ENCODE measurements at places on chromosomes 4 and X.
A peak's percentile ranks its signal among the peaks of the same experiment; 100 is the strongest.

GRCh38 chr4:156870131-156870530, 101.5 kb downstream of the PDGFC start:
- DNase-seq: no peak

GRCh38 chr4:107693132-107693531, 26.9 kb downstream of the PAPSS1 start:
- DNase-seq: no peak

GRCh38 chr4:19686456-19686855, 565.2 kb upstream of the SLIT2 start:
- no peak for DNase-seq

GRCh38 chr4:43855283-43855682, 593.3 kb downstream of the KCTD8 start:
- no peak for DNase-seq

DNA sequence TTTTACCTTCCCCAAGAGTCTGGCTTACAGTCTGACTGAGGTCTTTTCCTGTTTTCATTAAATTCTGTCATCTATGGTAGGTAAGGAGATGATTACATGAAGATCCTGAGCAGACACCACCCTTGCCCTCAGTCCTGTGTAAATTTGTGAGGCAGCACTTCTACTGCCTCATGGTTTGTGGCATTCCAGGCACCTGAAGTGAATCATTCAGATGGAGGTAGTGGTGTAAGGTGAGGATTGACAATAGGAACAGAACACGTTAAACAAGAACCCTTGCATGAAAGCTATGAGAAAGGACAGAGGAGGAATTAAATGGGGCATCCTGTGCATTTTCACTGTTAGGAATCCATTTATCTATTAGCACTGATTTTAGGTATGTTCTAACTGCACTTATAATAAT, 618.6 kb downstream of the TLL1 start:
- DNase-seq: no peak

DNA sequence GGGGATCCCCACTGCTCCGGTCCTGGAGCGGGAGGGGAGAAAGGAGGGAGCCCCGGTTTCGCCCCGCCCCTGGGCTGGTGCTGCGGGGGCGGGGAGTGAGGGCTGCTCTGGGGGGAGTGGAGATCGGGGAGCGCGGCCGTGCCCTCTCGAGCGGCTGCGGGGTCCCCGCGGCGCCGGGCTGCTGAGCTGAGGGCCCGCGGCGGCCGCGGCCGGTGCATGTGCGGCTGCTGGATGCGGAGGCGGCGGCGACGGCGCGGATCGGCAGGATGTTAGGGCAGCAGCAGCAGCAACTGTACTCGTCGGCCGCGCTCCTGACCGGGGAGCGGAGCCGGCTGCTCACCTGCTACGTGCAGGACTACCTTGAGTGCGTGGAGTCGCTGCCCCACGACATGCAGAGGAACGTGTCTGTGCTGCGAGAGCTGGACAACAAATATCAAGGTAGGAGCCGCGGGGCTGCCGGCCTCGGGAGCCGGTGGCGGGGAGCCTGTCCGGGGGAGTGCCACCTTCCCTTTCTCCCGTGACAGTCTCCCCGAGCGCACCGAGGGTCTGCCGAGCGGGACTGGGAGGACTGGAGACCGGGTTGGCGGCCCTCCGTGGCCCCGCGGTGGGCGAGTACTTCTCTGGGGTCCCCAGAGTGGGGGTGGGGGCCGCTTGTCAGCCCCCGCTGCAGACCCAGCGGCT, at the start of gene ING2:
ING2 (plus strand) TSS at position 129 of the 681 bp plus-strand sequence; CDS start at position 267, 138 bp downstream.
- DNase-seq: peak; percentile 96

GRCh38 chrX:22912616-22913015, 87.1 kb upstream of the DDX53 start:
- no peak for DNase-seq

DNA sequence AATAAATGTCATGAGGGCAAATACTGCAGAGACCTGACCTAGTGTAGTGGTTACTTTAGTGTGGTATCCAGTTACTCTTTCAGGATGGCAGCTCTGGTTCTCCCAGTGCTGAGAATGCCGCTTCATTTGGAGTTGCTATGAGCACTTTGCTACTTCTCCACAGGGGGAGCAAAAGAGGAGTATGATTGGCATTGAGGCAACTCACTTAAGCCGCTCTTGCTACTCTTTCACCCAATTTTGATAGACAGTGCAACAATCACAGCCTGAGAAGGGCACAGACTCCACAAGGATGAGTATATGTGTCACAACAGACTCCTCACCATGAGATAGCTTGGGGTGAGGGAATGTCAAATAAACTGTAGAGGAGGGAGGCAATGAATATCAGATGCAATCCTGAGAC, 81.2 kb downstream of the NPY1R start:
- no peak for DNase-seq

- peak; percentile 82 for DNase-seq
Observed at GRCh38 chrX:110412971-110413726, 54.5 kb downstream of the RTL9 start.

- no peak for DNase-seq
Observed at GRCh38 chrX:52979993-52980392, 21.7 kb upstream of the FAM156A start.

DNA sequence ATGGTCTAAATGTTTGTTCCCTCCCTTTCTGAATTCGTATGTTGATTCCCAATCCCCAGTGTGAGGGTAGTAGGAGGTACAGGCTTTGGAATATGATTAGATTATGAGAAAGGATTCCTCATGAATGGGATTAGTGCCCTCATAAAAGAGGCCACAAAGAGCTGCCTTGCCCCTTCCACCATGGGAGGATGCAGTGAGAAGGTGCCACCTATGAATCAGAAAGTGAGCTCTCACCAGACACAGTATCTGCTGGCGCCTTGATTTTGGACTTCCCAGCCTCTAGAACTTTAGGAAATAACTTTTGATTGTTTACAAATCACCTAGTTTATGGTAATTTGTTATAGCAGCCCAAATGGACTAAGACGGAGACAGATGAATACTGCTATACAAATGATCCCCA, 3.6 kb downstream of the ATP10D start:
- no peak for DNase-seq

DNA sequence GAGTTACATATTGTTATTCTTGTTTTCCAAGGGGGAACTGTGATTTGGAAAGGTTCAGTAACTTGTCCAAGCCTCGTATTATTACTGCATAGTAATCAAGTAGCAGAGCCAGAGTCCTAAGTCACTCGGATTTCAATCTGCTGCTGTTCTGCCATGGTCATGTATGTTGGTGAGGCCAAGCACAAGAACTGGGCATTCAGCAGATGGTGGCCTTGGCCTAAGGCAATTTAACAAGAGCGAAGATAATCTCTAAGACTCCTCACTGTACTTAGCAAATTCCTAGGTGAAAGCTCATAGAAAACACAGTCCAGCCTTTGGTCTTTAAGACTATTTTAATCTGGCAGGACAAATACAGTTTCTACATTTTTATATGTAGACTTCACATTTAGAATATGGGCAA, 64.8 kb downstream of the NDST3 start:
- DNase-seq: no peak

DNA sequence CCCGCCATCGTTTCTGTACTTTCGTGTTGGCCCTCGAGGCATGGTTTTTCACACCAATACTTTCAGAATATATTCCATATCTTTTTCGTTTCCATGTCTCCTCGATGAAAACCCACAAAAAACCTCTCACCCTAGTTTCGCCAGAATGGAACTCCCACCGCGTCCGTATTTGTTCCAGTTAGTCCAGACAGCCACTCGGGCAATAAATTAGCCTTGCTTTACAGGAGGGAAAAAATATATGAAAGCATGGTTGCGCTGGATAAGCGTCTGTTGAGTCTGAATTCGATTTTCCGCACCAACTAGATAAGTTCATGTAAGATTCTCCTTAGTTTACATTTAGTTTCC, 550 bp upstream of the CHM start:
- no peak for DNase-seq

DNA sequence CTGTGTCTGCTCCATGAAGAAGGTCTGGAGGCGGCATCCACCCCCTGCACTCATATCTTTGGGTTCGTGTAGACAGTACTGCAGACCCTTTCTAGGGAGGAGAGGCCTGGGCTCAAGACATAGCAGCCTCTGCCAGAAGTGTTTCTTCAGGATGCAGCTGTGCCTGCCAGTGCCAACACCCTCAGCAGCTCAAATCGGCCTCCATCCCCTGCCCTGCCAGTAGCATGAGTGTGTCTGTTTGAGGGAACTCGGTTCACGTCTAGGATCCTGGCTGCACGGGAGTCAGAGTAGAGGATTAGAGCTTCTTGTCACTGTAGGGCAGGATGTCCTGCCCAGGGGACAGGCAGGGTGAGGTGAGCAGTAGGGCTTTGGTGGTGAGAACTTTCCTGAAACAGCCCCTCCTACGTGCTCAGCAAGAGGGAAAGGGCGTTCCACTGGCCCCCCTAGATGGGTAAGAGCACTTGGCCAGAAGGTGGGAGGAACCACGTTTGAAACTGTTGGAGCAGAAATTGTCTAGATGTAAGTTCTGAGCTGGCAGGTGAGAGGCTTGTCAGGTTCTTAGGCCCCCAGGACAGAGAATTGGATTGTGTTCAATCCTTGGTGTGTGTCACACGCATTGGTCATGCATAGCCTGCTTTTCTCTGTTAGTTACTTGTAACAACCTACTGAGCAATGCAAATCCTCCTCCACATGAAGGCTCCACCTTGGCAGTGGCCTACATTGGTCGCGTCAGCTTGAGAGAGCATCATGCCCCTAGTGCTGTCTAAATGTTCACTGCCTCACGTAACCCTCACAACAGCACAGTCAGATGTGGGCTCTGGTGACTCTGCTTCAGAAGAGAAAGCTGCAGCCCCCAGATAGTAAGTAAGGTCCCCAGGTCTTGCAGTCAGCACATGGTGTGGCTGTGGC, 25.8 kb upstream of the FAM193A start:
- no peak for DNase-seq

- no peak for DNase-seq
Observed at GRCh38 chr4:152374606-152375285, 161.1 kb downstream of the FBXW7 start.

DNA sequence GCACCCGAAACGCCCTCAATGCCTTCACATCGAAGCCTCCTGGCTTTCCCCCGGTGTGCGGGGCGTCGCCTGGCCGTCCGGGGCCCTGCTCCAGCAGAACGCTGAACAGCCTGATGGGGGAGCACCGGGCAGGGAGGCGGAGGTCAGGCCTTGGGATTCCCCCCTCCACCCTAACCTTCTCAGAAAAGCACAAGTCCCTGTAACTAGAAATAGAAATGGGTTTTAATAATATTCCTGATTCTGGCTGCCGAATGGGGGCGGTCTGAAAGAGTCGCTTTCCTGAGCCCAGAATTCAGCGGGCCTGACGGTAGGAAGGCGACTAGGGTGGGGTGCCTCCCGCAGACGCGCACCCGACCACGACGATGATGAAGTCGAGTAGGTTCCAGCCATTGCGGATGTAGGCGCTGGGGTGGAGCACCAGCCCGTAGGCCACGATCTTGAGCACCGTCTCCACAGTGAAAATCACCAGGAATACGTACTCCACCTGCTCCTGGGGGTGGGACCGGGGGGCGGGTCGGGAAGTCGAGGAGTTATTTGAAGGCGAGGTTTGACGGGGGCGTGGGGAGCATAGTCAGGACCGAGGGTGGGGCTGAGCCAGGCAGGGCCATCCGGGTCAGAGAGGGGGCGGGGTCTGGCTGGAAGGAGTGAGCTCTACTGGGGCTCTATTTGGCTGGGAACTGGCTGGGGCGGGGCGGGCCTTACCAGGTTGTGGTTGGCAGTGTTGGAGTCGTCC, 2.5 kb downstream of the CACNA1F start:
- no peak for DNase-seq

GRCh38 chr4:112140536-112140935, 4.7 kb upstream of the FAM241A start:
- DNase-seq: no peak

DNA sequence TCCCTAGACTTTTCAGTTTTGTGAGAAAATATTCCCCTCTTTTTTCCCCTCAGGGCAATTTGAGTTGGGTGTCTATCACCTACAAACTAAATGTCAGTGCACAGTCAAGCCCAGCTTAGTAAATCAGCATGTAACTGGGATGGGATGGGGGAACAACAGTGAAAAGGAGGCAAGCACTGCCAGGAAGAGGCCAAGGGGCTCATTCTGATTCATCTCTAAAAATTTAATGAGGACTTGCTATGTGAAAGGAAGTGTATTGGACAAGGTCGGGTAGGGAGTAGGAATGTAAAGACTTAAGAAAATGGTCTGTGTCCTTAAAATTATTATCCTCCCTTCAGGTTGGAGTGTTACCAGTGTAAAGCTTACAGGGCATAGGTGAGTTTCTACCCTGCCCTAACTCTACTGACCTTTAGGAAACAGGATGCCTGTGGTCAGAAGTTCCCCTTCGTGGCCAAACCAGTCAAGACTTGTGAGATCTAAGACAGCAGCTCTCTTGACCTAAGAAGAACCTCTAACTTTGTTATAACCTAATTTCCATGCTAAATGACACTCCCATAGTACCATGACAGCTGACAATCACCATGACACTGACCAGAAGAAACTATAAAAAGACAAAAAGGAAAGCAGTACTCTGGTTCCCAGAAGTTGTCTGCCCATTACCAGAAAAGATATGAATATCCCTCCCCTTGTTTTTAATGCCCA, 194.4 kb upstream of the LDB2 start:
- DNase-seq: no peak

DNA sequence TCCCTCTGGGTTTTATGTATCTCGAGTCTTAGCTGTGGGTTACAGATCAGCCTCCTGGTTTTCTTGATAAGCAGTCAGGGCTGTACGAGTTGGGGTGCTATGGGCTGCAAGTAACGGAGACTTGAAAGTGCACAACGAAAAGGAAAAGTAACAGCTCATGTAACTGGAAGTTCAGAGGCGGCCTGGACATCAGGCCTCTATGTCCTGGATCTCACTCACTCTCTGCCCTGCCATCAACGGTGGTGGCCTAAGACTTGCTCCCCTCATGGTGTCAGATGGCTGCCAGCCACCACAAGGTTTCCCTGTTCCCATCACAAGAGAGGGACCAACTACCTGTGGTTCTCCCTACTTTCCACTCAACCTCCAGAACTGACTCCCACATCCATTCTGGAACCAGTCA, 4.8 kb downstream of the PPP2R2C start:
- DNase-seq: no peak
